A673 (cell line): ENCODE measurements at places on chromosomes 2 and 18. TPM values are rescaled to one million over a fixed set of nuclear protein-coding genes. Genes with fewer than 3 reads are reported as not detected.

DNA sequence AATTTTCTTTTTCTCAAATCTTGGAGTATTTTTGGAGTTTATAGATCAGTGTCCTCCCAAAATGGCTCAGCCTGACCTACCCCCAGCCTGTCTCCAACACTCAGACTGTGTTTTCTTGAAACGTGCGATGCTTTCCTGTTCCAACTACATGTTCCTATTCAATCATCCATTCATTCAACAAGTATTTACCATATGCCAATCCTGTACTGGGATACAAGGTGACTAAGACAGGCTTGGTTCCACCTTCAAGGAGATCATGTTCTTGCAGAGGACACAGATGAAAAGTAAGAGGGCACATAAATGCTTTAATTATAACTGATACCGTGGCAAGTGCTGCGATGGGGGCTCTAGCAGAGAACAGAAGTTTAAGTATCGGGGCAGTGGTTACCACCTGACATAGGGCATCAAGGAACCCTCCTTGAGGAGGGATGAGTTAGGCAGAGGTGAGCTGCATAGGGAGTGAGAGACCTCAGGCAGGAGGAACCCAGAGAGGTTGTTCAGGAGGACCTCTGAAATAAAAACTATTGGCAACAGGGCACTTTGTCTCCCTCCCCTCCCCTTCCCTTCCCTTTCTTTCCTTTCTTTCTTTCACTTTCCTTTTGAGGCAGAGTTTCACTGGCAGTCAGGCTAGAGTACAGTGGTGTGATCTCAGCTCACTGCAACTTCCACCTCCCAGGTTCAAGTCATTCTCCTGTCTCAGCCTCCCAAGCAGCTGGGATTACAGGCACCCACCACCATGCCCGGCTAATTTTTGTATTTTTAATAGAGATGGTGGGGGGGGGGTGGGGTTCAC lies 469.0 kb downstream of the EPHA4 start:
- no peak overlapping the region for H3K4me3 ChIP-seq
- H3K36me3 ChIP-seq, result no peaks in the 10 kb centered on the region
- DNase-seq, result no peak
- H3K27me3 ChIP-seq, result no peaks in the 10 kb centered on the region

The IL36RN gene
- total RNA-seq, result not detected in 2 replicates

The UGT1A8 gene
- total RNA-seq, result not detected in 2 replicates

- H3K36me3 ChIP-seq, result no peaks in the 10 kb centered on the region
- H3K4me3 ChIP-seq, result no peak overlapping the region
- H3K4me1 ChIP-seq, result no peaks in the 10 kb centered on the region
These were observed 50.1 kb upstream of the UNC80 start for GRCh38 chr2:209721497-209721896.

- H3K4me3 ChIP-seq, result no peak overlapping the region
- peaks cover 33% of the 10 kb centered on the region for H3K4me1 ChIP-seq
- peak; percentile 83 for DNase-seq
- H3K27me3 ChIP-seq, result no peaks in the 10 kb centered on the region
These were observed 90.2 kb upstream of the SCG2 start for GRCh38 chr2:223692191-223692947.
